RWPE2 (cell line): ENCODE measurements at places on chromosomes 5 and 9.

DNA sequence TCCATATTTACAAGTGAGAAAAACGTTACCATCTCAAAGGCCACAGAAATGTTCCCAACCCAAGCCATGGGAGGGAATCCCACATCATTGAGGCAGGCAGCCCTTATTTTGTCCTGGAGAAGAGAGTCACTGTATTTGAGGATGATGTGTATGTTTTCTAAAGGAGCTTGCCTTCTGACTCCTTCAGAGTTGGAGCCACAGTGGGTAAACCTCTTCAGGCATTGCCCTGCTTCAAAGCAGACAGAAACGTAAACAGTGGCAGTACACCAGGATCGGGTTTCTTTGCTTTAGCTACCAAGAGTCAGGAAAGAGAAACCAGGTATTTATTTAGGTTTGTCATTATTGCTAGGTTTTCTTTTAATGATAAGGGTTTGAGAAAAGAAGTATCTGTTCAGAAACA lies 45.7 kb downstream of the MUSK start:
- H3K36me3 ChIP-seq = no peaks in the 10 kb centered on the region
- no peak overlapping the region for H3K4me3 ChIP-seq
- no peak for DNase-seq
- peaks cover 7% of the 10 kb centered on the region for H3K4me1 ChIP-seq
- H3K27me3 ChIP-seq = no peaks in the 10 kb centered on the region

DNA sequence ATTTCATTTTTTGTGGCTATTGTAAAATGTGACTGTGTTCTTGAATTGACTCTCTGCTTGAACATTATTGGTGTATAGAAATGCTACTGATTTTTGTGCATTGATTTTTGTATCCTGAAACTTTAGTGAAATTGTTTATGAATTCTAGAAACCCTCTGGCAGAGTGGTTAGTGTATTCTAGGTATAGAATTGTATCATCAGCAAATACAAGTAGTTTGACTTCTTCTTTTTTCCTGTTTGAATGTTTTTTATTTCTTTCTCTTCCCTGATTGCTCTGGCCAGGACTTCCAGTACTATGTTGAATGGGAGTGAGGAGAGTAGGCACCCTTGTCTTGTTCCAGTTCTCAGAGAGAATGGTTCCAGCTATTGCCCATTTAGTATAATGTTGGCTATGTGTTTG lies 88.8 kb upstream of the HMHB1 start:
- H3K4me1 ChIP-seq = no peaks in the 10 kb centered on the region
- no peaks in the 10 kb centered on the region for H3K27me3 ChIP-seq
- H3K27ac ChIP-seq = no peak overlapping the region
- no peaks in the 10 kb centered on the region for H3K36me3 ChIP-seq

GRCh38 chr5:137914758-137915157 lies 25.5 kb downstream of the PKD2L2 start:
- no peak overlapping the region for H3K4me3 ChIP-seq
- no peak for DNase-seq
- H3K27me3 ChIP-seq = no peaks in the 10 kb centered on the region
- no peak overlapping the region for H3K27ac ChIP-seq
- H3K36me3 ChIP-seq = no peaks in the 10 kb centered on the region
- H3K4me1 ChIP-seq = no peaks in the 10 kb centered on the region

- H3K27ac ChIP-seq = no peak overlapping the region
- H3K4me1 ChIP-seq = peaks cover 4% of the 10 kb centered on the region
- DNase-seq = no peak
- H3K36me3 ChIP-seq = no peaks in the 10 kb centered on the region
- no peak overlapping the region for H3K4me3 ChIP-seq
Observed at GRCh38 chr5:92559331-92559730, 1021.7 kb downstream of the NR2F1-AS1 start.

- no peak for DNase-seq
- H3K27ac ChIP-seq = no peak overlapping the region
- H3K4me1 ChIP-seq = no peaks in the 10 kb centered on the region
- no peak overlapping the region for H3K4me3 ChIP-seq
Observed at GRCh38 chr5:165495829-165496380, 1990.5 kb downstream of the MAT2B start.

- H3K4me3 ChIP-seq = no peak overlapping the region
- H3K27me3 ChIP-seq = no peaks in the 10 kb centered on the region
- no peak for DNase-seq
- no peak overlapping the region for H3K27ac ChIP-seq
- H3K4me1 ChIP-seq = no peaks in the 10 kb centered on the region
- H3K36me3 ChIP-seq = no peaks in the 10 kb centered on the region
Observed at GRCh38 chr9:13047827-13048587, 231.5 kb downstream of the MPDZ start.

GRCh38 chr9:38440516-38440915 lies 16.3 kb upstream of the IGFBPL1 start:
- H3K27me3 ChIP-seq = no peaks in the 10 kb centered on the region
- H3K4me3 ChIP-seq = no peak overlapping the region
- no peaks in the 10 kb centered on the region for H3K36me3 ChIP-seq
- no peak overlapping the region for H3K27ac ChIP-seq

DNA sequence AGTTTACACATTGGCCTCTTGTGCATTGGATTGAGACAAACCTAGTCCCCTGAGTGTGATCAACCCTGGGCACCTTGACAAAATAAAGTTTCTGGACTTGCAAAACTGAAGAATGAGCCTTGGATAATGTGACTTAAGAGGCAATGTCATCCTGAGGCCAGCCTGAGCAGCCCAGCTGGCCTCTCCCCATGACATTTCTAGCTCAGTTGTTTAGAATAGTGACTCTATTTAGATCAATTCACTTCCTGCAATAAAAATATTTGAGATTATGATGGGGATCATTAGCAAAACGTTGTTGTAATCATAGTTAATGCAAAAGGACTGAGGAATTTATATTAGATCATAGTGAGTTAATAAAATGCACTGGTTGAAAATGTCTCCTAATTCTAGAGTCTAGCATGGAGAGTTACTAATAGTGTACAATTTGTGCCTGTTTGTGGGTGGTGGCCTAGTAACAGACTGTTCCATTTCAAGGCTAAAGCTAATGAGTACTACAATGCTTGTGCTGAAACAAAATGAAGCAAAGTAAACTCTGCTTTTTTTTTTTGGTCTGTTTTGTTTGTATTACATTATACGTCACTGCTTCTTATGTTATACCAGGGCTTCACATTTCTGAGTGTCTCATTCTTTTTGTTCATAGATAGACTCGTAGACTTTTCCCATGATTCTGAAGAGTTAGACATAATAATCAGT lies 10.9 kb upstream of the RHOBTB3 start:
- no peak for DNase-seq
- H3K4me3 ChIP-seq = no peak overlapping the region
- no peaks in the 10 kb centered on the region for H3K27me3 ChIP-seq
- H3K27ac ChIP-seq = no peak overlapping the region
- H3K4me1 ChIP-seq = peaks cover 4% of the 10 kb centered on the region
- H3K36me3 ChIP-seq = no peaks in the 10 kb centered on the region

GRCh38 chr5:1806974-1807373 lies 5.8 kb downstream of the NDUFS6 start:
- no peak overlapping the region for H3K4me3 ChIP-seq
- peaks cover 18% of the 10 kb centered on the region for H3K4me1 ChIP-seq
- no peak overlapping the region for H3K27ac ChIP-seq
- DNase-seq = no peak
- H3K36me3 ChIP-seq = peaks cover 100% of the 10 kb centered on the region

DNA sequence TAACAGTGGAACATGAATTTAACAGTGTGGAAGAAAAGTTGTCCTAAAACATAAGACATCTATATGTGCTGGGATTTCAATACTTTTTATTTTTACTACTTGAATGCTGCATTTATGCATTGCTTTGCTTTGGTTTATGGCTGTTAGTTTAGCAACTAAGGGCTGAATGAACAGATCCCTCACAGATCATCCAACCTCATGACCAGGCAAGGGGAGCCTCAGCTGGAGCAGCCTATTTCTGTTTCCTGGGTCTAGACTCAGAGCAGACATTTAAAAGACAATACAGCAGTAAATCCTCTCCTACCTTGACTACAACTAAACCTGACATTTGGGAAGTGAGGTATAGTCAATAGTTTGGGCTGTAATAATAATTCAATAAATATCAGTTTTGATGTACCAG lies 163.3 kb downstream of the AUH start:
- peaks cover 26% of the 10 kb centered on the region for H3K4me1 ChIP-seq
- no peak overlapping the region for H3K4me3 ChIP-seq
- H3K27ac ChIP-seq = peak overlapping the region; percentile 74
- DNase-seq = no peak

DNA sequence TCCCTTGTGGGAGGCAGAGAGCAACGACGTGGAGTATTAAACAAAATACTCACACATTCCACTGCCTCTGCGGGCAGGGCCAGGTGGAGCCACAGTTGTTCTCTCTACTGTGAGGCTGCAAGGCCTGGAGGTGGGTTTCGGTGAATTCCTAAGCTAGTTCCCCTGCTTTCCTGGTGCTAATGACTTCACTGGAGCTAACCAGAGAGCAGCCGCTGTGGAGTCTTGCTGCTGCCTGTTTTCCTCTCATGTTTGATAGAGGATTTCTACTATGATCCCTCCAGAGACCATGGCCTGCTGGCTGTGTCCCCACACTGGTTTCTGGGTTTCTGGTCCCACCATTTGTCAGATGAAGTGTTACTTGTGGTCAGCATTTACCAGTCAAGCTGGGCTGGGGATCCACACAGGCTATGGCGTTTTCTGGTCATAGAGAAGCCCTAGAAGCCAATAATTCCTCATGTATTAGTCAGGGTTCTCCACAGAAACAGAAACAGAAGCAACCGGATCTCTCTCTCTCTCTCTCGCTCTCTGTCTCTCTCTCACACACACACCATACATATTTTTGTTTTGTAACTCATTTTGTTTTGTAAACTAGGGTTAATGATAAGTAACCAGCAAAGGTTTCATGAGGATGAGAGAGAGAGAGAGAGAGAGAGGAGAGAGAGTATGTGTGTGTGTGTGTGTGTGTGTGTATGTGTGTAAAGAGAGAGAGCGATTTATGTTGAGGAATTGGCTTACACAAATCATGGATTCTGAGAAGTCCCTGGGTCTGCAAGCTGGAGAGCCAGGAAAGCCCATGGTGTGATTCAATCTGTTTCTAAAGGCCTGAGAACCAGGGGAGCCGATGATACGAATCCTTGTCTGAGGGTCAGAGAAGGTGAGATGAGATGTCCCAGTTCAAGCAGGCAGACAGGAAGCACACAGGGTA lies 403.0 kb downstream of the GADD45G start:
- no peaks in the 10 kb centered on the region for H3K36me3 ChIP-seq
- H3K27me3 ChIP-seq = no peaks in the 10 kb centered on the region
- H3K4me1 ChIP-seq = peaks cover 8% of the 10 kb centered on the region
- H3K4me3 ChIP-seq = no peak overlapping the region

- H3K27ac ChIP-seq = no peak overlapping the region
- no peak overlapping the region for H3K4me3 ChIP-seq
- DNase-seq = no peak
- no peaks in the 10 kb centered on the region for H3K4me1 ChIP-seq
Observed at GRCh38 chr9:104009826-104010225, 84.3 kb upstream of the SMC2 start.

DNA sequence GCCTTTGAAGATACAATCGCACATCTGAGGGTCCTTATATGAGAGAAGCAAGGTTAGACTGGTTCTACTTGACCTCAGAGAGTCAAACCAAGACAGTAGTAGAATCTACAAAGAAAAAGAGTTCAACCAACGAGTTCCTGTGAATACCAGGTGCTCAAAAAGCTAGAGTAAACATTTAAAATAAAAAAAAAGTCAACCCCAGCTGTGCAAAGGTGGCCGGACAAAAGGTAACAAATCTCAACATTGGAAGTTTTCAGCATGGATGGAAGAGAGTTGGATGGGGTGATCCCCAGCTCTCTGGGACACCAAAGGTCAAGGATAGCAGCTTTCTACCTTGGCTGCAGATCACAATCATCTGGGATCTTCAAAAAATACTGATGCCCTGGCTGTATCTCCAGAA lies 14.4 kb downstream of the SHB start:
- no peak overlapping the region for H3K4me3 ChIP-seq
- H3K36me3 ChIP-seq = peaks cover 13% of the 10 kb centered on the region
- H3K4me1 ChIP-seq = peaks cover 26% of the 10 kb centered on the region
- DNase-seq = no peak
- H3K27ac ChIP-seq = peak overlapping the region; percentile 12
- no peaks in the 10 kb centered on the region for H3K27me3 ChIP-seq

DNA sequence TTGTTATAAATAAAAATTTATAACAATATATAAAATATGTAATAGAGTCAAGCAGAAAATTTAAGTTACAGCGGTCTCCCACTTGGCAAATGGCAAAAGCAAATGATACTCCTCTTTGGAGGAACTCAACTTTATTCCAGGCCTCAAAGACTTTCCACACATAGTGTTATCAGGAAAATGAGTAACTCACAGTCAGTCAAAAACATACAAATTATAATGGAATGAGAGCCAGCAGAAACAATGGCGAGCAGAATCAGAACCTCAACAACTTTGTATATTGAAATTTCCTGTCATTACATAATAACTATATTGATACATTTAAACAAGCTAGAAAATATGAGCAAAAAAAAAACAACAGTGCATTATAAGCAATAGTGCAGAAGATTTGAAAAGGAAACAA lies 45.2 kb downstream of the ABLIM3 start:
- peaks cover 41% of the 10 kb centered on the region for H3K4me1 ChIP-seq
- peaks cover 29% of the 10 kb centered on the region for H3K36me3 ChIP-seq
- no peaks in the 10 kb centered on the region for H3K27me3 ChIP-seq
- peak overlapping the region; percentile 89 for H3K27ac ChIP-seq
- DNase-seq = no peak

DNA sequence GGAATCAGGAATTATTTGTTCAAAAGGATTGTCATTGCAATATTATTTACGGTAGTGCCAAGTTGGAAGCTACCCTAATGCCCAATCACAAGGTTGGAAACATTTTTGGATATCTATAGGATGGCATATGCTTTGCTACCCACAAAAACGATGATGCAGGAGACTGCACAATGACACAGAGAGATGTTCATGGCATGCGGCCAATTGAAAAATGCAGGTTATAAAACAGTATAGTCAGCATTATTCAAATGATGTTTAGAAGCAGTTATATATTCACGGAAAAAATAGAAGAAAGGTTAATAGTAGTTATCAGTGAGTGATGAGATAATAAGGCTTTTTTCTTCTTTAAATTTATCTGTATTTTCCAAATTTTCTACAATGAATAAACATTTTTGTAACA lies 5.9 kb upstream of the ACSL6 start:
- no peak overlapping the region for H3K4me3 ChIP-seq
- H3K4me1 ChIP-seq = no peaks in the 10 kb centered on the region
- no peaks in the 10 kb centered on the region for H3K36me3 ChIP-seq
- no peak overlapping the region for H3K27ac ChIP-seq
- H3K27me3 ChIP-seq = peaks cover 4% of the 10 kb centered on the region

- no peaks in the 10 kb centered on the region for H3K4me1 ChIP-seq
- no peaks in the 10 kb centered on the region for H3K36me3 ChIP-seq
- no peak for DNase-seq
- H3K27ac ChIP-seq = no peak overlapping the region
Observed at GRCh38 chr5:168829922-168830417, 250.8 kb upstream of the PANK3 start.

GRCh38 chr5:51829691-51830090 lies 446.4 kb downstream of the ISL1 start:
- no peaks in the 10 kb centered on the region for H3K27me3 ChIP-seq
- H3K36me3 ChIP-seq = no peaks in the 10 kb centered on the region
- peak overlapping the region; percentile 95 for H3K27ac ChIP-seq
- no peak overlapping the region for H3K4me3 ChIP-seq
- peaks cover 25% of the 10 kb centered on the region for H3K4me1 ChIP-seq

GRCh38 chr5:125914471-125914870 lies 508.7 kb upstream of the GRAMD2B start:
- H3K27ac ChIP-seq = no peak overlapping the region
- no peaks in the 10 kb centered on the region for H3K27me3 ChIP-seq
- no peak overlapping the region for H3K4me3 ChIP-seq
- peaks cover 3% of the 10 kb centered on the region for H3K4me1 ChIP-seq
- no peak for DNase-seq
